Regular cardiac myocyte (primary cell): ENCODE measurements at places on chromosomes 12 and 14. TPM values are rescaled to one million over a fixed set of nuclear protein-coding genes. Genes with fewer than 3 reads are reported as not detected.

OTOGL gene
- total RNA-seq = 0.19 and 0.28 TPM in 2 replicates

CCDC91 gene
- total RNA-seq = 35.3 and 57.8 TPM in 2 replicates

PDZRN4 gene
- total RNA-seq = not detected in 2 replicates

GRIN2B gene
- 0.19 and 0.28 TPM in 2 replicates for total RNA-seq

IL31 gene
- total RNA-seq = not detected in 2 replicates
